Activated T-helper 1 cell treated with Interleukin-2 at 50 U/mL for 16 hours (primary cell): ENCODE measurements at places on chromosomes 16 and 17.

DNA sequence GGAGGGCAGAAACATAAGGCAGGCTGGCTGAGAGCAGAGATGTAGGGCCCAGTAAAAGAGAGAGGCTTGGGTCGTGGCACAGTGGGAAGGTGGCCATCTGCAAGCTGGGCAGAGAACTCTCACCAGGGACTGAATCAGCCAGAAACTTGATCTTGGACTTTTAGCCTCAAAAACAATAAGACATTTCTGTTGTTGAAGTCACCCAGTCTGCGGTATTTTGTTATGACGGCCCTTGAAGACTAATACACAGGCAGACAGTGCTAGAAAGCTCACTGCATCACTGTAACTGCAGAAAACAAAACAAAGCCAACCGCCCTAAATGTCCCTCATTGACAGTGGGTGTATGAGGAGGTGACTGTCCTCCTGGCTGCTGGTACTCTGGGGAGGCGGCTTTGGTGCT is 3.9 kb upstream of the JPH3 start:
- DNase-seq = no peak

- no peak for DNase-seq
Observed at GRCh38 chr17:17207998-17208397, 1.9 kb upstream of the PLD6 start.

DNA sequence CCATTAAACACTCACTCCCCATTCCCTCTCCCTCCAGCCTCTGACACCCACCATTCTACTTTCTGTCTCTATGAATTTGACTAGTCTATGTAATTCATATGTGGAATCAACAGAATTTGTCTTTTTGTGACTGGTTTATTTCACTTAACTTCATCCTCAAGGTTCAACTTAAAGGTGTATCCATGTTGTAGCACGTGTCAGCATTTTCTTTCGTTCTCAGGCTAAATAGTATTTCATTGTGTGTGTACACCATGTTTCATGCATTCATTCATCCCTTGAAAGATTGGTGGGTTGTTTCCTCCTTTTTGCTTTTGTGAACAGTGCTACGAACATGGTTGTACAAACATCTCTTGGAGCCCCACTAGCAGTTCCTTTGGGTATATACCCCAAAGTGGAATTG is 36.0 kb downstream of the ATP2C2 start:
- no peak for DNase-seq

DNA sequence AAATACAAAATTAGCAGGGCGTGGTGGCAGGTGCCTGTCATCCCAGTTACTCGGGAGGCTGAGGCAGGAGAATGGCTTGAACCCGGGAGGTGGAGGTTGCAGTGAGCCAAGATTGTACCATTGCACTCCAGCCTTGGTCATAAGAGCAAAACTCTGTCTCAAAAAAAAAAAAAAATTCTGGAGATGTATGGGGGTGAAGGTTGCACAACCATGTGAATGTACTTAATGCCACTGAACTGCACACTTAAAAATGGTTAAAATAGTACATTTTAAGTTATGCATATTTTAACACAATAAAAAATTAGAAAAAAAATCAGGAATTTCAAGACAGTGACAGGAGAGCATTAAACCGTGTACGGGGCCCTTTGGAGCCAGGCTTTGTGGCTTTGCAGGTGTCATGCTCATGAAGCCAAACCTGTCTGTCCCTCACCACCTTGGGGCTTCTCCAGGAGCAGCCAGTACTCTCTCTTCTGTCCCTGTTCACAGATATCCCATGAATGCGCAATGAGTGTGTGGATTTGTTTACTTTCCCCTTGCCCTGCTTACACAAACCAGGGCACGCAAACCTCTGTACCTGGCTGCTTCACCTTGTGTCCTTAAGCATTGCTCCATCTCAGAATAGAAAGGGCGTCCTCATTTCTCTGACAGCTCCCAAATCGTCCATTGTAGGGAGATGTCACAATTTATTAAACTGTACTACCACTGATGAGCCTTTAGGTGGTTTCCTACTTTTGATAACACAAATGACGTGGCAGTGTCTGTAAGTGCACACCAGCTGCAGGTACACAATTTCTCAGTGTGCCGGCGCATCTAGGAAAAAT is 58.2 kb upstream of the CBX4 start:
- no peak for DNase-seq

- no peak for DNase-seq
Observed at GRCh38 chr17:49717371-49717861, 9.7 kb upstream of the SLC35B1 start.

DNA sequence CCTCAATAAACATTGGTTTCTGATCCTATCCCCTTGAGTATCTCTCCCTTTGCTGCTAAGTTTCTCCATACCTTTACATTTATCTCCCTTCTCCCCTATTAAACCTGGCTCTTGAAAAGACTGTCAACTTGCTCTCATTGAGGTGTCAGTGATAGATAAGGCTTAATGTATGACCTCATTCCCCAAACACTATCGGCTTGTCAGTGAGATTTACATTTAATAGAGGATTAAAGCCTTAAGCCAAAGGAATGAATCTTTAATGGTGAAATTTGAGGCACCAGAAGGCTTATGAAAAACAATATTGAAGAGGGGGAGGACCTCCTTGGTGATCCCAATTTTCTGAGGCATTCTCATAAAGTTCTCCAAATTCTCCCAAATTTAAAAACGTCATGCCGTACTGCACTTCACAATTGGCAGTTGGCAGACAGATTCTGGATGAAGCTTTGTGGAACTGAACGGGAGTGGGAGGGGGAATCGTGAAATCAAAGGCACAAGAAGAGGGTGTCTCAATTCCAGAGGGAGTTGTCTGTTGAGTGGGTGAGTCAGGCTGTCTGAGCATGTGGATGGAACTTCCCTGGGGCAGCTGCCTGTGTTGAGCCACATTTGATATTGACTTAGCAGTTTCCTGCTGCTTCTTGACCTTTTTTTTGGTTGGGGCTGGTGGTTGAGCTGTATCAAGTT is 478.8 kb downstream of the NPIPA7 start:
- no peak for DNase-seq

DNA sequence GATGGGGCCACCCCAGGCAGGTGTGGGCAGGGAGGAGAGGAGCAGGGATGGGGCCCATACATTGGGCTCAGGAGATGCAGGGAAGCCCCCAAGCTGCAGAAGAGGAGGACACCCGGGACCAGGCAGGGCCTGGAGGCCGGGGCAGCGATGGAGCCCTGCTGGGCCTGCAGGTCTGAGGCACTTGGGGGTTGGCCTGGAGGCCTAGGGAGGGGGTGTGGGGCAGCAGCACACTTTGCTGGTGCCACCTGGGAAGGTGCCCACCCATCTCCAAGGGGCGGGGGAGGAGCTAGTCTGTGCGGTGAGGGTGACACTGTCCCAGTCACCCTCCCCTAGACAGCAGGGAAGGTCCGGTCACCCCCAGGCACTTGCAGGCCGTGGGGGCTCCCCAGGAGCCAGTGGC is 6.4 kb upstream of the CCDC57 start:
- DNase-seq = no peak

GRCh38 chr17:59508999-59509625 is 56.3 kb upstream of the DHX40 start:
- DNase-seq = no peak

GRCh38 chr17:28665994-28666393 is 4.0 kb downstream of the SUPT6H start:
- DNase-seq = no peak

DNA sequence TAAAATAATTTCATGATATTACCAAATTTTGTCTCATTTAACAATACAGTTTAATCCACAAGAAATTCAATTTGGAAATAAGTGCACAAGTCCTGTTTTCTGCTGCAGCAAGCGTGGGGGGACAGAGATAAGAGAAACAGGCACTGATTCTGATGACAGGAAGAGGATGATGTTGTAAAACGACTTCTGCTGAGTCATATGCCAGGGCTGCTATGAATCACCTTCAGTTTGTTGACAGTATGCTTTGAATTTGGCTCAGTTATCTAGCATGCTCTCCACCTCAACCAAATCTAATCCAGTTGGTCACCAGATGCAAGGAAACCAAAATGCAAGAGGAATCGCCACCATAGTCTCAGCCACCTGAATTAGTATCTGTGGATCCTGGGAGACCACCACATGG is 244.1 kb upstream of the MON1B start:
- no peak for DNase-seq

GRCh38 chr17:65975878-65976277 is 216.1 kb downstream of the CEP112 start:
- no peak for DNase-seq

DNA sequence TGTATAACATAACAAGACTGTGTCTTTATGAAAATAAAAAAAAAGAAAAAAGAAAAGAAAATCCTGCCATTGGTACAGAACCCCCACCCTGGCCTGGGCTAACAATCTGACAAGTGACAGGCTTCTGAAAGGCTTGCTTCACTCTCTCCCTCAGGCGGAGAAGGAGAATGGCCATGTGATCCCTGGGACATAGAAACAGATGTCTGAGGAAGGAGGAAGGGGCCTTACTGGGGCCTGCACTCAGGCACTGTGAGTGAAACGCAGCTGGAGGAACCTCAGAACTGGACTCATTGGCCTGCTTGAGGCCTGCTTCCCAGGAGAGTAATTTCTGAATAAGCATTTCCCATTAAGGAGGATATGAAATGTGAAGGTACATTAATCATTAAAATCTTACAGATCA is 17.5 kb downstream of the MAP3K14 start:
- no peak for DNase-seq

GRCh38 chr16:76428858-76429257 is 151.7 kb downstream of the CNTNAP4 start:
- DNase-seq = no peak

DNA sequence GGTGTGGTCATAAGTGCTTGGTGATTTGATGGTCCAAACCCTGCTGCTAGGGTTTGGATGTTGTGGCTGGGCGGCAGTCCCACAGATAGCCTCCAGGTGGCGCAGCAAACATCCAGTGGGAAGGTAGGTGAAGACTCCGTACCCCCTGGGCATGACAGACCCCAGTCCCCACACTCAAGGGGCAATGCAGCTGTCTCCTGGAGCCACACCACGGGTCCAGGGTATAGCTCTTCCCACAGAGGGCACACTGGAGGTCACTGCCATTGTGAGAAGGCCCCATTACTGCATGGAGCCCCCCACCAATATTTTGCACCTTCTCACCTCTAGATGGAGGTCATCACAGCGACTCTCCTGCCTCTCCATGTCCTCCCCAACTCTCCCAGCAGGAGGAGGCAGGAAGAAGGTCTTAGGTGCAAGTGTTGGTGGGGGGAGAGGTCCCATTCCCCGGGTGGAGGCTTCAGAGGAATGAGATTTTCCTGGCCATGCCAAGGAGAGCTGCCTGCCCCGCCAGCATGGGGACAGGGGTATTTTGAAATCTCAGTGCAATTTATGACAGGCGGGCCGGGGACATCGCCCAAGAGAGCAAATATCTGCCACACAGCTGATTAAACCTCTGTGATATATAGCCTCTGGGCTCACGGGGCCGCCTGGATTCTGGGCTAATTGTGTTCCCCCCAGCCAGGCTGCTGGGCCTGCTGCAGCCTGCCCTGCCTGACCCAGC is 17.1 kb upstream of the C17orf113 start:
- peak; percentile 48 for DNase-seq

DNA sequence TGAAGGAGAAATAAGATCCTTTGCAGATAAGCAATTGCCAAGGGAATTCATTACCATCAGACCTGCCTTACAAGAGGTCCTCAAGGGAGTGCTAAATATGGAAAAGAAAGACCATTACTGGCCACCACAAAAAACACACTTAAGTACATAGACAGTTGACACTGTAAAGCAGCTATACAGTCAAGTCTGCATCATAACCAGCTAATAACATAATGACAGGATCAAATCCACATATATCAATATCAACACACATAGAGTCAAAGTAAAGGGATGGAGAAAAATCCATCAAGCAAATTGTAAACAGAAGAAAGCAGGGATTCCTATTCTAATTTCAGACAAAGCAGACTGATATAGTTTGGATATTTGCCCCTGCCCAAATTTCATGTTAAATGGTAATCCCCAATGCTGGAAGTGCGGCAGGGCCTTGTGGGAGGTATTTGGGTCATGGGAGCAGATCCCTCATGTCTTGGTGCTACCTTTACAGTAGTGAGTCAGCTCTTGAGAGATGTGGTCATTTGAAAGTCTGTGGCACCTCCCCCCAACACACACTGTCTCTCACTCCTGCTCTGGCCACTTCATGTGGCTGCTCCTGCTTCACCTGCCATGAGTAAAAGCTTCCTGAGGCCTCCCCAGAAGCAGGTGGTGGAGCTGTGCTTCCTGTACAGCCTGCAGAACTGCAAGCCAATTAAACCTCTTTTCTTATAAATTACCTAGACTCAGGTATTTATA is 32.8 kb downstream of the TANC2 start:
- DNase-seq = no peak

- DNase-seq = no peak
Observed at GRCh38 chr17:67523101-67523500, 146.0 kb downstream of the PITPNC1 start.

GRCh38 chr17:5911919-5912318 is 158.3 kb upstream of the WSCD1 start:
- no peak for DNase-seq

GRCh38 chr16:80260906-80261311 is 279.9 kb upstream of the DYNLRB2 start:
- DNase-seq = no peak

- DNase-seq = no peak
Observed at GRCh38 chr16:53896722-53897121, 192.8 kb downstream of the FTO start.

- DNase-seq = no peak
Observed at GRCh38 chr16:3180445-3180878, 7.5 kb upstream of the OR1F1 start.

DNA sequence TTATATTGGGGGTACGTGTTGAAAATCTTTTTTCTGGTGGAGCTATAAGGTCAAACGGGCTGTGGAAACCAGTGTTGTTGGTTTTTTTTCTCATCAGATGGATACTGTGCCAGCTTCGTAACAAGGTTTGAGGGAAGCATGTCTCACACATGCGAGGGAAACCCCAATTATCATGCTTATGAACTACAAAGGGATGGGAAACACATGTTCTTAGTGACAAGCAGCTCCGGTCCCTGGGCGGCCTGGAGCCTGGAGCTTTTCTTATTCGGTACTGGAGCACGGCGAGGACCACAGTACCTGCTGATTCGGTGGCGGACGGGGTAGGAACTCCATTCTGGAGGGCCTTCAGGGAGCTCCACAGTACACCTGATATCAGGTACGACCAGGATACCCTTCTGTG is 12.5 kb downstream of the SLC43A2 start:
- no peak for DNase-seq

DNA sequence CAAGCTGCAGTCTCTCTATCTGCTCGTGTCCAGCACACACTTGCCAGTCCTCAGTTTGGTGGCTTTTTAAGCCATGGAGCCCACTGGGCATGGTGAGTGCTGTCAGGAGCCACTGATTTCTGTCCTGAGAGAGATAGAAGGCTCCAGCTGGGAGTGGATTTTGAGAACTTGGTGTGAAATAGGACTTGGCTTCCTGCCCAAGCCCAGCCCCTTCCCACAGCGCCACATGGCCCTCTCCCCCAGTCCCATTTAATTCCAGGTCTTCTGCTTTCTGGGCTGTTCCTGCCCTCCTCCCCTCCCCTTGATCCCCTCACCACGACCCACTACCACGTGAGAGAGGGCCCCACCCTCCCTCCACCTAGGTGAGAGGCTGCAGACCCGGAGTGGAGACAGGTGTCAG is 14.4 kb upstream of the ABCC3 start:
- no peak for DNase-seq

GRCh38 chr16:87829622-87829980 is 39.7 kb downstream of the SLC7A5 start:
- DNase-seq = no peak

GRCh38 chr17:202501-202951 is 21.1 kb upstream of the DOC2B start:
- DNase-seq = no peak
